ENCODE measurements at places on chromosomes 1 and 21.
A peak's percentile ranks its signal among the peaks of the same experiment; 100 is the strongest.

DNA sequence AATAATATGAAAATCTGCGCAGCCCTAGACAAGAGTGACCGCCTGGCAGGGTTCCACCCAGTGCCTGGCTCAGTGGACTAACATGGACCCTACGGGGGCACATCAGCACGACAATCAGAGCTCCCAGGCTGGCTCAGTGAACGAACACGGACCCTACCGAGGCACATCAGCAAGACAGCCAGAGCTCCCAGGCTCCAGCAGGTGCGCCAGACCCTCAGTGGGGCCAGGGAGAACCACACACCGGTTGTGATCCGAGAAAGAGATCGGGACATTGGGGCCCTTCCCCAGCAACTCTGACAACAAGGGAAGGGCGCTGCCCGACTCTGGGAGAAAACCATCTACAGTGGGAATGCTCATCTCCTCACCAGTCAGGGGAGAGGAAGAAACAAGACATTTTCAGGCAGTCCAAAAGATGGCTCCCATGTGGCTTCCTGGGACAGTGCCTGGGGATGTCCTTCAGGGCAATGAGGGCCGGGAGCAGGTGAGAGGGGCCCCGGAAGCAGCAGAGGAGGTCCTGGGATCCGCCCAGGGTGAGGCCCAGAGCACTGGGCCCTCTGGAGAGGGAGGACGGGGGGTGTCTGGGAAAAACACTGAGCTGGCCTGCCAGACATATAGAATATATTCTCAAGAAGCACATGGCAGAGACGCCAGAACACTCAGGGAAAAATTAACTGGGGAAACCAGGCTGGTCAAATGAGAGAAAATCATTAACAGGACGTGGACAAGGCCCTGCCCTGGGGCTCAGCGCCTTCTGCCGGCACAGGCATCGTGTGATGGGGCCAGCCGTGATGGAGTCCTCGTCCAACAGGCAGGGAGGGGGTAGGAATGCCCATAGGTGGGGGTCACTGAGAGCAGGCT lies 4.8 kb downstream of the ARHGEF16 start:
- H3K4me3 ChIP-seq = no peak overlapping the region
- H3K27me3 ChIP-seq = no peaks in the 10 kb centered on the region
- no peaks in the 10 kb centered on the region for H3K4me1 ChIP-seq
- peak; percentile 37 for DNase-seq
- H3K36me3 ChIP-seq = no peaks in the 10 kb centered on the region

GRCh38 chr1:228684607-228685006 lies 50.7 kb upstream of the RHOU start:
- no peaks in the 10 kb centered on the region for H3K4me1 ChIP-seq
- DNase-seq = no peak
- H3K27me3 ChIP-seq = no peaks in the 10 kb centered on the region
- peak overlapping the region; percentile 52 for H3K27ac ChIP-seq
- H3K36me3 ChIP-seq = no peaks in the 10 kb centered on the region

GRCh38 chr1:97084546-97084945 lies 363.0 kb downstream of the PTBP2 start:
- H3K36me3 ChIP-seq = no peaks in the 10 kb centered on the region
- no peaks in the 10 kb centered on the region for H3K27me3 ChIP-seq
- DNase-seq = no peak
- no peaks in the 10 kb centered on the region for H3K4me1 ChIP-seq

GRCh38 chr1:107952989-107953388 lies 12.0 kb downstream of the VAV3 start:
- H3K27me3 ChIP-seq = no peaks in the 10 kb centered on the region
- no peak overlapping the region for H3K27ac ChIP-seq
- H3K4me3 ChIP-seq = no peak overlapping the region
- no peak for DNase-seq

- no peaks in the 10 kb centered on the region for H3K36me3 ChIP-seq
- no peaks in the 10 kb centered on the region for H3K27me3 ChIP-seq
- H3K27ac ChIP-seq = no peak overlapping the region
These were observed 109.3 kb downstream of the PAX7 start for GRCh38 chr1:18739897-18740296.

GRCh38 chr1:201305815-201306214 lies 22.5 kb downstream of the PKP1 start:
- H3K27me3 ChIP-seq = no peaks in the 10 kb centered on the region
- peak; percentile 66 for DNase-seq
- no peak overlapping the region for H3K4me3 ChIP-seq
- H3K4me1 ChIP-seq = no peaks in the 10 kb centered on the region

GRCh38 chr1:64940025-64940424 lies 26.3 kb downstream of the JAK1 start:
- no peaks in the 10 kb centered on the region for H3K36me3 ChIP-seq
- H3K27ac ChIP-seq = no peak overlapping the region
- no peak overlapping the region for H3K4me3 ChIP-seq

GRCh38 chr1:80629304-80629837 lies 1171.4 kb upstream of the ADGRL2 start:
- H3K27ac ChIP-seq = no peak overlapping the region
- no peak overlapping the region for H3K4me3 ChIP-seq
- H3K4me1 ChIP-seq = no peaks in the 10 kb centered on the region
